ENCODE measurements at places on chromosomes 1 and 21.

GRCh38 chr1:241635556-241636152 is 4.5 kb downstream of the CHML start:
- DNase-seq = no peak

- DNase-seq = peak; percentile 80
These were observed 168.0 kb upstream of the NR5A2 start for GRCh38 chr1:199859491-199859933.

GRCh38 chr1:151639466-151639865 is 27.6 kb downstream of the SNX27 start:
- DNase-seq = peak; percentile 64

GRCh38 chr1:161241682-161242081 is 3.7 kb upstream of the NR1I3 start:
- no peak for DNase-seq

DNA sequence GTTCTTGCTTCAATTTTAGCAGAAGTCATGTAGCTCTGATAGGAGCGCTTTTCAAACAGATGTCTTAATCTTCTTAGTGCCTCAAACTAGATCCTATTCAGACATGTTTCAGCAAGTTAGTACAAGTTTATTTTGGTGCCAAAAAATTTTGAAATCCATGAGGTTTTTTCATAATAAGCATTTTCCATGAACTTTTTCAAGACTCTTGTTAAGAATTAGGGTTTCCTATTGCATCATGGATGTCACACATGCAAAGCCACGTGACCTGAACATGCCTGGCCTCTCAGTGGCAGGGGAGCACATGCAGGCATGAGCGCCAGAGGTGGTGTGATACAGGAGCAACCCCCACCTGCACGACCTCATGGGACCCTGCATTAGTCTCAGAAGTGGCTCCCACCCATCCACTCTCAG is 67.6 kb downstream of the POFUT2 start:
- DNase-seq = peak; percentile 34

- DNase-seq = peak; percentile 32
These were observed 21.5 kb downstream of the NFYC start for GRCh38 chr1:40712997-40713396.

GRCh38 chr1:232327899-232328298 is 302.0 kb downstream of the SIPA1L2 start:
- no peak for DNase-seq

- DNase-seq = no peak
These were observed 19.5 kb downstream of the HYI start for GRCh38 chr1:43434256-43434655.

GRCh38 chr1:9233241-9233941 is 1.2 kb upstream of the H6PD start:
- DNase-seq = peak; percentile 22

DNA sequence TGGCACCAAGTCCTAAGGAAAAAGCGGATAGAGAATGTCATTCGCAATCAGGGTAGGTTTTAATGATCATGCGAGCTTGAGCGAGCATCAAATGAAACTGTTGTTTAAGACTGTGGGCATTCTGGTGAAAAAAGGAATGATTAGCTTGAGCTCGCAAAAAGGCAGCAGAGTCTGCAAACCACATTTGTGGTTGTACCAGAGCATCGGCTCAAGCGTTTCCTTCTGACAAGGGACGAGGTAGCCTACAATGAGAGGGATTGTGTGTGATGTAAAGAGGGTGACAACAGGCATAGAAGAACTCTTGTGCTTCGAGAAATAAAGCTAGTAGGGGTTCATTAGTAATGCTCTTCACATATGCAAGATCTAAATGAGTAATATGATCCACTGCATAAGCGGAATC is 11.1 kb upstream of the CD48 start:
- DNase-seq = no peak

GRCh38 chr1:11558871-11559590 is 80.1 kb downstream of the DISP3 start:
- no peak for DNase-seq

DNA sequence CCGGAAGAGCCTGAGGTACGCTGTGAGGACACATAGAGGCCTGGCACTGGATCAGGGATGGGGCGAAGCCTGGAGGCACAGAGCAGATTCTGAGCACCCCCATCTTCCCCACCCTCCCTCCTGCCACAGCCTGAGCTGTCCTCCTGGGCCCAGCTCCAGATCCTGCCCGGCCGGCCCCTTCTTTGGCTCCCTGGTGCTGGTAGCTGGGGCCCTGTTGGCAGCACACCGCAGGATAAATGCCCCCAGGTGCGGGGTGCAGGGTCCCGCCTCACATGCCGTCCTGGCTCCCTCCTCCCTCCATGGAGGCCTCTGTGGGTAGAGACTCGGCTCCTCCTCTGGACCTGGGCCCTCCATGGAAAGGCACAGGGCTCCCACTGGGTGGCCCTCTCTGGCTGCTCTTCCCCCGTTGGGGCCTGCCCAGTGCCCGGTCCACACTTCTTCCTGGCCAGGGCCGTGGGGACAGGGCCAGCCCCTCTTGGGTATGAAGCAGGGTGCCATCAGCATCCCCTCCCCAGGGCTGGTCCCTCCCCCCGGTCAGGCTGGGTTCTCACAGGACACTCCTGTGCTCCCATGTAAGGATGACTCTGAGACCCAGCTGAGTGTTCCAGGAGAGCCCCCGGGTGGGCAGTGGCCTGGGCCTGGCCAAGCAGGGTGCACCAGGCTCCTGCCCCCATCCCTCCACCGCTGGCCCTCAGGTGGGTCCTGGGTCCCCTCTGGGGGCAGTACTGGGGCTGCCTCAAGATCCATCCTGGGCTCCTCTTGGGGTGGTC is 1.1 kb upstream of the OBSCN start:
- DNase-seq = no peak

DNA sequence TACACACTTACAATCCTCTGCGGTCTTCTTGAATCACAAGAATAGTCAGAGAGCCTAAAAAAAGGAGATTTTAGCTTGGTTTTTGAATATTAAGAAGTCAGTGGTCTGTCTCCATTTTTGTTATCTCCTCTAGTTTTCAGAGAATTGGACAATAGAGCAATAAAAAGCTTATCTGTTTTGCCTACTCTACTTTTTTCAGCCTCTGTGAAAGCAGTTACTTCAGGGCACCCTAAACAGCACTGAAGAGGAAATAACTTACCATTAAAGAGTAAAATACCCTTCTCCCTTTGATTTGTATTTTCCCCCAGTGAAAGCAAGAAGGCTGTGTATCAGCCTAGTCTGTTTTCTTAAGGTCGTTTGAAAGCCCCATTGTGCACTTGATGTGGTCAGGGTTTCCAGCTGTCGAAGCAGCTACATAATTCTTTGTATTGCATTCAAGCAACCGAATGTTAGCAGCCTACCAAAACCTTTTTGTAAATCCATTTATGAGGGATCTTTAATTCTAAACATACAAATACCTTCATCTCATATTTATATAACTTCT is 1.0 kb downstream of the NTMT2 start:
- DNase-seq = peak; percentile 23

- DNase-seq = no peak
These were observed 75.4 kb downstream of the AHCTF1 start for GRCh38 chr1:246856371-246856770.

DNA sequence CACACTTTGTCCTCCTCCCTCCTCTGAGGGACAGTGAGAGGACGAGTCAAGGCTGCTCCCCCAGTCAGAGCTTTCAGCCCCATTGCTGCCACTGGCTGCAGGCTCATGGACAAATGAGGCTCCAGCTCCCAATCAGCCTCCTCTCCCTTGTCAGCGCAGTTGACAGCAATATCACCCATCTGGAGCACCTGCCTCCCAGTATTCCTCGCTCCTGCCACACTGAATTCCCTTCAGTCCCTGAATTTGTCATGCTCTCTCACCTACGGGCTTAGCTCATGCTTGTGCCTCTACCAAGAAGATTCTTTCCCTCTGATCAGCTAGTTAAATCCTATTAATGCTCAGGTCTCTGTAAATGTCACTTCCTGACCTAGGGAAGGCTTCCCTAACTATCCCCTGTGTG is 54.4 kb upstream of the SYT6 start:
- DNase-seq = no peak

- peak; percentile 22 for DNase-seq
These were observed 14.4 kb downstream of the CCDC190 start for GRCh38 chr1:162846256-162847212.

DNA sequence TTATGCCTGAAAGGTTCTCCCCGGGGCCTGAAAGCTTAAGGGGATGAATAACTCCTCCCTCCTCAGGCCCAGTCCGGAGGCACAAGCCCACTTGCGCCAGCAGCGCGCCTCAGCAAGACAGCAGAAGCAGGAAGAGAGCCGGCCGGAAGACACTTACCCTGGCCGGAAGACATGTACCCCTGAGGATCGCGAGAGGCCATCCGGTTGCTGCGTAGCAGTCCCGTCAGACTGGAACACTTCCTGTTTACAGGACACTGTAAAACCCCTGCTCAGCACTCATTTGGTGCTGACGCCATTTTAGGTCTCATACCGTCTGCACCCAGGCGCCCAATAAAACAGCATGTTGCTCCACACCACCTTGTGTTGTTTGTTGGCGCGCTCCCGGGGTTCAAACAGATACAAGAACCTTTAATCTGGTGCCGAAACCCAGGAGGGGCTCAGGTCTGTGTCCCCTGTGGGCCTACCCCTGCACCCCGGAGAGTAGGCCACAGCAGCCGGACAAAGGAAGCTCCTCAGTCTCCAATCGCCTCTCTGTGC is 30.3 kb downstream of the VN1R5 start:
- no peak for DNase-seq

DNA sequence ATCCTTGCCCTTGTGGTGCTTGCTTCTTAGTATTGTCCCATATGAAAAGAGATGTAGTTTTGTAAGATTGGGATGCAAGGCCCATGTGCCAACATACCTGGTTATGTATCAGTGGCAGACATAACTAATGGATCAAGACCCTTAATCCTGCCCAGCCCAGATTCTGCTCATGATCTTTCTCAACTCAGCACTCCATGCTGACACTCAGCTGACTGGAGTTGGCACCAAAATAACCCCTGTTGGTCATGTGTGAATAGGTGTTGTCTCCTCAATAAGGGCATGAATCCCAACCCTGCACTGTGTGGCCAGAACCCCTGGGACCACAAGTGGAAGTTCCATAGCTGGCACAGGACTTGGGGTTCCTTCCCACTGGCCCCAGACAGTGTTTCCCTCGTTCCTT is 13.9 kb upstream of the CNR2 start:
- no peak for DNase-seq

GRCh38 chr1:87869567-87869966 is 540.9 kb downstream of the LMO4 start:
- DNase-seq = peak; percentile 69

- peak; percentile 73 for DNase-seq
These were observed 3.8 kb upstream of the MAB21L3 start for GRCh38 chr1:116107371-116107770.

- DNase-seq = no peak
These were observed 7.1 kb upstream of the SORT1 start for GRCh38 chr1:109404838-109405237.

- no peak for DNase-seq
These were observed 26.7 kb downstream of the ASTN1 start for GRCh38 chr1:177137814-177138213.

- DNase-seq = peak; percentile 56
These were observed 12.6 kb downstream of the FLG2 start for GRCh38 chr1:152347116-152347728.

DNA sequence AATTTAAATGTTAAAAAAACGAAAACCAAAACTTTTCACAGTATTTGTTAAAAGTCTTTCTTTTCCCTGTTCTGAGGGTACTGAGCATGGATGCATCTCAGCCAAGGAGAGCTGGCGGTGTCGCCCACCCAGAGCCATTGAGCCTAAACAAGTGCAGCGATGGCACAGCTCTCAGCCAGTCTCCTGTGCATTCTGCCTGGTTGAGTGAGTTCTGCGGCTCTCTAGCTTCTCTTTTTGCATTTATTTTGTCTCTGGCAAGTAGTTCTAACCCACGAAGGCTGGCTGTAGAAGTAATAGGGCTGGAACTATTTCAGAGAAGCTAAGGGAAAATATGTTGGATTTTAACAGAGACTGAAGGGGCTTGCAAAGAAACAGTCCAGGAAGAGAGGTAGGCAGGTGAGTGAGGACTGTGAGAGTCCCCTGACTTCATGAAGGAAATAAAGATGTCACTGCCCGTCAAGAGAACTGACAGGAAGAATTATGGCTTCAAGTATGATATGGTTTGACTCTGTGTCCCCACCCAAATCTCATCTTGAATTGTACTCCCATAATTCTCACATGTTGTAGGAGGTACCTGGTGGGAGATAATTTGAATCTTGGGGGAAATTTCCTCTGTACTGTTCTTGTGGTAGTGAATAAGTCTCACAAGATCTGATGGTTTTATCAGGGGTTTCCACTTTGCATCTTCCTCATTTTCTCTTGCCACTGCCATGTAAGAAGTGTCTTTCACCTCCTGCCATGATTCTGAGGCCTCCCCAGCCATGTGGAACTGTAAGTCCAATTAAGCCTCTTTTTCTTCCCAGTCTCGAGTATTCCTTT is 35.7 kb upstream of the LIN9 start:
- no peak for DNase-seq

DNA sequence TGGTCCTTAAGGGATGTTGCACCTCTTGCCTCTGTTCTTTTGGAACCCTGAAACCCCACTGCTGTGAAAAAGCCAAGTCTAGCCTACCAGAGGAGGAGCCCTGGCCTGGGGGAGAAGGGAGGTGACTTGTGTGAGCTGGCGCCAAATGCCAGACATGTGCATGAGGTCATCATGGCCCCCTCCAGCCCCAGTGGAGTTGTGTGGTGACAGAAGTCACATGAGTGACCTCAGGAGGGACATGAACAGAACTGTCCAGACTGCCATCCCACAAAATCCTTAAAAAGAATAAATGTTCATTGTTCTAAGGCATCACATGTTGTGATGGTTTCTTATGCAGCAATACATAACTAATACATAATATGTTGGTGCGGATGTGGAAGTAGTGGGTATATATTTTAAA is 10.8 kb downstream of the HHAT start:
- no peak for DNase-seq

GRCh38 chr21:35106246-35106835 is 57.2 kb upstream of the RUNX1 start:
- no peak for DNase-seq

DNA sequence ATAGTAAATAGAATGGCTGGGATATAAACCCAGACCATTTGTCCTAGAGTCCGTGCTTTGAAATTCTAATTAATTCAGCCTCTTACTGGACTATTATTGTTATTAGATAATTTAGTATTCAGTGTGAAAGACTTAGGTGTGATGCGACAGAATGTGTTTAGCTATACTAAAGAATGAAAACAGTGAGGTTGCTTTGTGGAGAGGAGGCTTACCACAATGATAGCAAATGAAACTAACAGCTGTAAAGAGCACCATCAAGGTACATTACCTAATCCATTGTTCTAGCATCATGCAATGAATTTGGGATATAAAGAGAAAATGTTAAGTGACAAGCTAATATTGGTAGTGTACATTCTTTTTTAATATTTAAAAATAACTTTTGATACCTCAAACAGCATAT is 911.1 kb downstream of the KCNT2 start:
- no peak for DNase-seq

- DNase-seq = peak; percentile 80
These were observed 159.8 kb downstream of the TGFBR3 start for GRCh38 chr1:91725989-91726721.

GRCh38 chr1:86119214-86119764 is 37.3 kb downstream of the COL24A1 start:
- no peak for DNase-seq

GRCh38 chr1:21511579-21512522 is 2.6 kb downstream of the ALPL start:
- peak; percentile 96 for DNase-seq

Data from fibroblast of upper back skin (primary cell).